Stimulated activated CD8-positive, alpha-beta memory T cell treated with anti-CD3 and anti-CD28 coated beads, Interleukin-4, amount 100 ng/mL, for 1 hour (primary cell): ENCODE measurements at places on chromosomes 1 and 21.

DNA sequence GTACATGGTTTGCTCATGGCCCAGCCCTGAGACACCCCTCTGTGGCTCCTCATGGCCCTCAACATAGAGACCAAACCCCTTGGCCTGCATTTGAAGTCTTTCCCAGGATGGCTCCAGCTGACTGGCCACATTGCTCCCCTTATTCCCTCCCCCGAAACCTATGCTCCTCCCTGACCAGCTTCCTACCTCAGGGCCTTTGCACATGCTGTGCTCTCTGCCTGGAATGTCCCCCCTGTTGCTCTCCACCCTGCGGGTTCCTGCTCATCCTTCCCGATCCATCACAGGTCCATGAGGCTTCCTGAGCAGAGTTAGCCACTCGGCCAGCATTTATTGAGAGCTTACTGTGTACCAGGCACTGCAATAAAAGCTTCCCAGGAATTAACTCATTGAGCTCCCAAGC, 70.9 kb upstream of the SELENON start:
- DNase-seq = no peak

DNA sequence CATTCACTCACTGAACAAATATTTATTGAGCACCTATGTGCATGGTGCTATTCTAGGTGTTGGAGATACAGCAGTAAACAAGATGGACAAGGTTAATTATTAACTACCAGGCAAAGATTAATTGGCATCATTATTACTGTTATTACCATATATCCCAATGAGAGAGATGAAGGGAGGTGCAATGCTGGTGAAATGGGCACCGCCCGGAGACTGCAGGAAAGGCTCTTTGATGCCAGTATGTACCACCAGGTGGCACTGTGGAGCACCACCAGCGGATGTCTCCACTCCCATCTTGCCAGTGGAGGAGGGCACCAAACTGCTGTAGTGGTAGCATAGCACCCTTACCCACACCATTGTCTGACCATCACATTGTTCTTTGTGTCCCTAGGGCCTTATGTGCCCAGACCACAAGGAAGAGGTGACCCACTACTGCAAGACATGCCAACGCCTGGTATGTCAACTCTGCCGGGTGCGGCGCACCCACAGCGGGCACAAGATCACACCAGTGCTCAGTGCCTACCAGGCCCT, 3.0 kb downstream of the TRIM46 start:
- DNase-seq = peak; percentile 72

GRCh38 chr1:223393275-223394214, at the start of gene CCDC185:
Gene CCDC185 (plus strand): TSS chr1:223393415. CDS start chr1:223393476, 61 bp downstream.
- no peak for DNase-seq

DNA sequence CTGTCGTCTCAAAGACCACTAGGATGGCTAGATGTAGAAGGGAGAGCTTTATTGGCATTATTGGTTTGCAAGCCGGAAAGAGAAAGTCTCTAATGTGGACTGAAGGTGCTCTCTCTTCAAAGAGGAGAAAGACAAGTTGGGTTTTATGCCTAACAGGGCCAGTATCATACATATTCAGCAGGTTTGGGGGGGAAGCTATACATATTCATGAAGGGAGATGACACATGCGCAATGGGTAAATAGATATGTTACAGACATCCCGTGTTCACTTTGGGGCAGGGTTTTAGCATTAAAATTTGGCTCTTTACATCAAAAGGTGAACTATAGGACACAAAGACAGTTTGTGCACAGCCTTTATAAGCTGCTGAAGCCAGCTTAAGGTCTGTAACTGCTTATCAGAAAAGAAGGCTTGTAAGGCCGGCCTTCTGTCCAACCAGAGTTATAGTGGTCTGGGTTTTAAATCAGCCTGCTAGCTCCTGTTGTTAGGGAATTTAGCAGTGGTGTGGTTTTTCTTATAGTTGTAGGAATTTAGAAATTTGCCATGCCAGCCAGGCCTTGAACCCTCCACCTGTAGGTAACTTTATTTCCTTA, 46.5 kb upstream of the LRRN2 start:
- DNase-seq = no peak

GRCh38 chr1:162094723-162095122, 25.2 kb downstream of the NOS1AP start:
- DNase-seq = no peak

- no peak for DNase-seq
These were observed 15.5 kb downstream of the NTPCR start for GRCh38 chr1:232965912-232966217.

GRCh38 chr1:155591770-155592169, 18.2 kb upstream of the MSTO1 start:
- DNase-seq = no peak

- DNase-seq = peak; percentile 25
These were observed 4.6 kb downstream of the FCRLB start for GRCh38 chr1:161725908-161726472.

DNA sequence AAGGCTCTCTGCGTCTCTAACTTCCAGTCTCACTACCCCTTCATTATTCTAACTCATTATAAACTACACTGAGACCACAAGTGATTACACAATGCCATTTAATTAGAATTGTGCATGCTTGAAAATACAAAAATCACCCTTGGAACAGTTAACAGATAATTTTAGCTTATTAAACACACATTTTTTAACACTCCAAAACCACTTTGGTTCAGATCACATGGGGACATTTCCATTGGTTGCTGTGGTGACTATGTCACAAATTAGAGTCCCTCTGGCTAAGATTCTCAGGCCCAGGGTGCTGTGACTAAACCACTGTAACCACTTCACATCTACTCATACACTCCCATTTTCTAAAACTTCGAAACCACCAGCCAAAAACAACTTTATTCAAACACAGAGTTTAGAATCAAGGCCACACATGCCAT, 43.0 kb downstream of the JAK1 start:
- peak; percentile 17 for DNase-seq

GRCh38 chr1:245404527-245404926, 249.7 kb downstream of the KIF26B start:
- DNase-seq = no peak

- DNase-seq = no peak
These were observed 18.0 kb upstream of the GRHL3 start for GRCh38 chr1:24300971-24301784.

DNA sequence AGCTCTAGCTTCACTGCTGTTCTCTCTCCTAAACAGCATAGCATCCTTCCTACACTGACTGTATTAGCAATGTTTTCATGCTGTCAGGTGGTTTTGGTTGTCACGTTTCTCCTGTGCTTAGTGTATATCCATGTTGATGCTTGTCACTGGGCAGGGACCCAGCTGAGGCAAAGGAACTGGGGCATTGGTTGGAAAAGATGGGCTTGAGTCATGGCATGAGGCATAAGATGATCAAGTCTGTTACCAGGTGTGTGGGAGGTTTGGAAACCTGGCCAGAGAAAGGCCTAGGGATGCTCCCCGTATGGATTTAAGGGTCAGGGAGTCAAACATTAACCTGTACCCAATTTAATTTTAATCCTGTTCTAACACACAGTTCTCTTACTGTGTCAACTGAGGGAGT, 69.6 kb downstream of the OSBPL9 start:
- no peak for DNase-seq

DNA sequence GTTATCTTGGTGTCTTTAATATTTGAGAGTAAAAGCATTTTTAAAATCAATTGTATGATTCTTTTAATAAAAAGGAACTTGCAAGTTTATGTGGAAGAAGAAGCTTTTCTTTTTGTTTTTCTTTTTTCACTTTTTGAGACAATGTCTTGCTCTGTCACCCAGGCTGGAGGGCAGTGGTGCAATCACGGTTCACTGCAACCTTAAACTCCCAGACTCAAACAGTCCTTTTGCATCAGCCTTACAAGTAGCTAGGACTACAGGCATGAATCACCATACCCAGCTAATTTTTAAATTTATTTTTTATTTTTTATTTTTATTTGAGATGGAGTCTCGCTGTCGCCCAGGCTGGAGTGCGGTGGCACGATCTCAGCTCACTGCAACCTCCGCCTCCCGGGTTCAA, 34.1 kb downstream of the CMPK1 start:
- no peak for DNase-seq

DNA sequence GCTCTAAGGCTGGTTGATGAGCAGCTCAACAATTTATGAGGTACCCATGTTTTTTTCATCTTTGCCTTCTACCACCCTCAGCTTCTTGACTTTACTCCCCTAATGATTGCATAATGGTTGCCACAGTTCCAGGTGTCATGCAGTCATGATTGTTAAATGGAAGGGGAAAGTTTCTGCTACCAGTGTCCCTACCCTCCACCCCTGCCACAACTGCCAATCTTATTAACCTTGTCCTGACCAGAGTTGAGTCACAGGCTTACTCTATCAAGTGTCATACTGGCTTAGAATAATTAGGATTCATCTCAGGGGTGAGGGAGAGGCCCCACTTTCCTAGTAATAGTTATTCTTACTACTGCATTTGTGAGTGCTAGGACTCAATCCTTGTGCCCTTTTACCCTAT, 7.9 kb upstream of the FUBP1 start:
- DNase-seq = no peak

DNA sequence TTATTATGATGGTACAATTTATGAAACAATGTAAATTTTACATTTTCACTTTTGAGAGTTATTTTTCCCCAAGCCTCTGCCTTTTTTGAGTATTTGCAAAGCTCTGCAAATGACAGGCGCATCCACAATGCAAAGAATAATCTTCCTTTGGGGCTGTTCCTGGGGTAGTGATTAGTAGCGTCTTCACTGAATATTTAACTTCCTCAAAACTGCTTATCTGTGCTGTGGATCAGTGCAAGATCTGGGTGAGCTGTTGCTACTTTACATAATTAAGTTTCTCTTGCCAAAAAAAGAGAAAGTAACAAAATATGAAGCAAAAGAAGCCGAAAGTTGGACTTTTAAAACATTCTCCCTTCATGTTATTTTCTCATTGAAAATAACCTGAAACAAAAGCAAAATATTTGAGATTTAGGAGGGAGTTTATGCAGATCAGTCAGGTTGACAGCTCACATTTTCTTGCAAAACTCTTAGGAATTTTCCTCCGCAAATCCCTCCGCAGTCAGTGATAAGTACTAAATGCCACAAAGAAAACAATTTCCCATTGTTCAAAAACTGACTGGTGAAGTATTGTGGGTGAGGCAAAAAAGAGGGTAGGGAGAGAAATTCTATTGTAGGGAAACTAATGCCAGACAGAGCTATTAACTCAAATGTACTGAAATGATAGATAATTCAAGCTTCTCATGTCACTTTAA, 276.4 kb upstream of the B3GALT2 start:
- no peak for DNase-seq

GRCh38 chr1:59394706-59395425, 98.0 kb downstream of the FGGY start:
- DNase-seq = no peak
